ENCODE measurements at places on chromosomes 11 and 22.

- DNase-seq: no peak
These were observed 67.2 kb upstream of the SC5D start for GRCh38 chr11:121225382-121225781.

GRCh38 chr11:47691979-47692378 is 23.2 kb downstream of the AGBL2 start:
- no peak for DNase-seq

DNA sequence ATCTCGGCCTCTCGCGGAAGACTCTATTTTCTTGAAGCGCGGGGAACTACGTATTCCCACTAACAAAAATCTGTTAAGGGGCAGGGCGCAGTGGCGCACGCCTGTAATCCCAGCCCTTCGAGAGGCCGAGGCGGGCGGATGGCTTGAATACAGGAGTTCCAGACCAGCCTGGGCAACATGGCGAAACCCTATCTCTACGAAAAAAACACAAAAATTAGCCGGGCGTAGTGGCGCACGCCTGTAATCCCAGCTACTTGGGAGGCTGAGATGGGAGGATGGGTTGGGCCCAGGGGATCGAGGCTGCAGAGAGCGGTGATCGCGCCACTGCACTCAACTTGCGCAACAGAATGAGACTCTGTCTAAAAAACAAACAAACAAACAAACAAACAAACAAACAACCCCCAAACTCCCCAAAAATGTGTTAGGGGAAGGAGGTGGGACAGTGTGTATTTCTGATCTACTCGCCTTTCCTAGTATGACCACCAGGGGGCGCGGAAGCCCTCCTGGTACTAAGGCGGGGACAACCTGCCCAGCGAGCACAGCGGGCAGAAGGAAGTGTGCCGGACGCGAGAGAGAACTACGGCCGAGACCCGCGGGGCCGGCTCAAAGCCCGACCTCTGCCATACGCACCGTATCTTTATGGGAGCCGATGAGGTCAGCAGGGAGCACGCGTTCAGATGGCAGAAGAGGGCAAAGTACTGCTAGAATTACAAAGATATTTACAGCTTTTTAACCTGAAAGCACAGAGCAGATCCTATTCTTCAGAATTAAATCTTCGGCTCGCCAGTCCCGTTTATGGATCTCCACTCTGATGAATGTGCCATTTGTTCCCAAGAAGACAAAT is 1.3 kb upstream of the STX3 start:
- DNase-seq: peak; percentile 73

GRCh38 chr11:127574478-127574877 is 573.9 kb upstream of the KIRREL3 start:
- no peak for DNase-seq

DNA sequence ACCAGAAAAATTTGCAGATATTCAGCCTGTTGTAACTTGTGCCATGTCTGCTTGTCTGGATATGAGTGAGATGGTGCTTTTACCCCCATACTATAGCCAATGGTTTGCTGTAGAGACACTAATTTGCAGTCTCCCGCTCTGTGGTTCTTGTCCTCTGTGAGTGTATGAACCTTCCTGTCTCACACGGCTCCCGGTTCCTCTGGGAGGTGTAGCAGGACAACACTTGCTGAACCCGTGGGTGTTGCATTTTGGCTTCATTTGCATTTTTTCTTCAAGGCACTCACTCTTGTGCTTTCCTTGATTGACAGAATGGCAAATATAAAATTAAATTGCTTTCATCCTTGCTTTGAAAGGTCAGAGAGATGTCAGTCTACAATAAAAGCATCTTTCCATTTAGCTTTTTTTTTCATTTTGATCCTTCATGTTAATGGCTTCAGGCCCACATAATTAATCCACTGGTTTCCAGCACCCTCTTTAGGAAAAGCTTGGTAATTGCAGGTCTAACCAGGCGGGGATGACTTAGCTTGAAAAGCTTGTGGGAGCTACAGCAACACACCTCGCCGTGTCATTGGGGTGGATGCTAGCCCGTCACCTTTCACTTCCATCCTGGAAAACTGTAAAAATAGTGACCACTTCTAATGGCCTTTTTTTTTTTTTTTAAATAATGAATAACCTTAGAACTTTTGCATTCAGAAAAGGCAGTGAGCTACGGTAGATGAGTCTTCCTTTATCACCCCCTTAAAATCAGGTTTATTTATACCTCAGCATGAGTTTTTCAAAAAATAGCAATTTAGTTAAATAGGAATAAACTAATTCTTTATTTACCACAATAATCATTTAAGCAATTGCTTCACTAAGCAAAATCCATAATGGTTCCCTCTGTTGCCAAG is 27.4 kb upstream of the ST14 start:
- peak; percentile 78 for DNase-seq

DNA sequence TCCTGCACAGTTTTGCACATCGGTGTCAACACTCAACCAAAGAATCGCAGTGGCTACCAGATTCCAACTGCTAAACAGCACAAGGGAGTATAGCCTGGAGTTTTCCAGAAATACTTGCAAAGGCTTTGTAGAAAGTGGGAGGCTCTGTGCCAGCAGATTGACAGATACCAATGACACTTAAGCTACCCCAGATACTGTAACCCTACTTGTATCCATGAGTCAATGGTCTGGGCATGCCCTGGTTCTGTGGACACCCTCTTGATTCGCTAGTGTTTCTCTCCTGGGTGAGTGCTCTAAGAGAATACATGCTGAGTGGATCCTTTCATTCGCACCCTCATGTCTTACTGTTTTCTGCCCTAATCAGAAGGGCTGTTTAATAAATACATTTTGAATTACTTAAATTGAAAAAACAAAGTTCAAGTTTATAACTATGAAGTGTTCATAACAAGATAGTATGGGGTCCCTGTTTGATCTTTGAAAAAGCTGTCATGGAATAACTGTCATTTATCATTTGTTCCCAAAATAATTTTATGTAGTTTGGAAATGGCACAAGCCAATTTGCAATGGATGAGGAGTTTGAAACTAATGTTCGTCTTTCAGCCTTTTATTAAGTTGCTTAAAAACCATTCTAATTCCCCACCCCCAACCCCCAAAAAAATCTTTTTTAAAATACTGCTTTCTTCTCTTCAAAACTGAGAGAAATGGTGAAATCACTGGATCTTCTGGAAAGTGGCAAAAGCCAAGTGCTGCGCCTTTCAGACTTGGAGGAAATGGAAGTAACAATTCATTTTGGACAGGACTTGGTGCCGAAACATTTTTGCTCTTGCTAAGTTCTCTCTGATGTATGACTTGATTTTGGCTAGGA is 600.5 kb upstream of the TENM4 start:
- no peak for DNase-seq

DNA sequence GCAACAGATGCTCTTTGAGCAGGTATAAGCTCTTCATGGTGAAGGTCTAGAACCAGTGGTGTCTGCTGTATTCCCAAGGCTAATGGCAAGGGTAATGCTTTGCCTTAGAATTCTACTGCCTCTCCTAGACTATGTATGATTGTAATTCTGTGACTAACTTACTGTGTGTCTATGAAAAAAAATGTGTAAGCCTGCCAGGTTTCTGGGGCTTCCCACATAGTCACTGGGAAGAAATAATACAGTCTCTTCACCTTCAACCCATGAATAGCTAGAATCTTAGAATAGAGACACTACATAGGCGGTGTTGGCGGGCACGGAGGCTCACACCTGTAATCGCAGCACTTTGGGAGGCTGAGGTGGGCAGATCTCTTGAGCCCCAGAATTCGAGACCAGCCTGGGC is 84.1 kb downstream of the C11orf91 start:
- DNase-seq: no peak

DNA sequence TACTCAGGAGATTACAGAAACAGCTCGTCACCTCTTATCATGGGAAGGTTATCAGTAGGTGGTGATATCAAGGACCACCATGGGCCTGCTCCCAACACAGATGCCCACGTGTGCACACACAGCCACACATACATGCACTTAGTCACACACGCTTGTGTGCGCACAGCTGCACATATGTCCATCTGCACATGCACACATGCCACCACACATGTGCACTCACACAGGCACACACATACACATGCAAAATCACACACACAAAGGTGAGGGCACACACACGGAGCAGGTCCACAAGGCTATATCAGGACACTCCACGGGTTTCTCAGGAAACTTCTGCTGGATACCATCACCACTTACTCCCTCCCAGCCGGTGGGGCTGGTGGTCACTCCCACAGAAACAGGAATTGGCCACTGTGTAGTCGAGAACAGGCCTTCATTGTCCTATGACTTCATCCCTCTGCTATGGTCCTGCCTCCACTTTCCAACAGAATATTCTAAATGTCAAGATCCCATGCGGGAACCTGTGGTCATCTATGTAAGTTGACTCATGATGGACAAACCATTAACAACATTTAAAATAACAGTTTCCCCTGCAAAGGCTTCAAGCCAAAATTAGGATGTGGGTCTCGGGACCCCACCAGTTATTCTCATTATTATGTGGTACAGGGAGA is 2.2 kb downstream of the C11orf24 start:
- DNase-seq: no peak

- DNase-seq: no peak
These were observed 49.3 kb upstream of the IGLL5 start for GRCh38 chr22:22838148-22838786.

GRCh38 chr11:20122131-20122530 is 38.1 kb downstream of the DBX1 start:
- DNase-seq: no peak

DNA sequence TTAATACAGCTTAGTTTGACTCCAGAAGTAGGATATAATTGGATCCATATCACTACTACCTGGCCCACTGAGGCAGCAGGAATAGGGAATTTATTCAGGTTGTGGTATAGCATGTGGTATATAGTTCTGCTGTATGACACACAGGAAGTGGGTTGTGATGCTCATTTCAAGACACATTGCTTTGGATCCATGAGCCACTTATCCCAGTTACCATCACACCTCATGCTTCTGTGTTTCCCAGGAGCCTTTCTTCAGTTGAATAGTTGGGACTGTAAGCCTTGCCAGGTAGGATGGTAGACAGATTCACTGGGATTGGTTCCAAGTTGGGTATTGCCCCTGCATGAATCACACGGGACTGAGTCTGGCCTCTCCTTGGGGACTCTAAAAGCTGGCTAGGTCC is 9.9 kb upstream of the SLC37A2 start:
- DNase-seq: no peak

DNA sequence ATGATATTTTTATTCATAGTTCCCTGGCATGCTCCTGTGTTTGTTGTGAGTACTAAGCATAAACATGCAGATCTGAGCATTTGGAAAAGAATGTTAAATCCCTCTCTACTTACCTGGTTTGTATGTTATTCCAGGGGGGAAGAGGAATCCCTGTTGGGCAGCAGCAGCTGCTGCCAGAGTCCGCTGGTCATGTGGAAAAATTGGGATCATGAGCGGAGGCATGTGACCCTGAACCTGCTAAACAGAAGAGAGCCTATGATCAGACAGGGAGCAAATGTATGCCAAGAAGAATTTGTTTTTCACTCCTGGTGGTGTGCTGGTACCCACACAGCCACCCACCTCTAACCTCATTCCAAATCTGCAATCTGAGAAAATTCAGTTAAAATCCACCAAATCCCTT is 244.7 kb downstream of the SOX6 start:
- DNase-seq: peak; percentile 73

GRCh38 chr22:36507518-36508010 is 724 bp upstream of the FOXRED2 start:
- no peak for DNase-seq

DNA sequence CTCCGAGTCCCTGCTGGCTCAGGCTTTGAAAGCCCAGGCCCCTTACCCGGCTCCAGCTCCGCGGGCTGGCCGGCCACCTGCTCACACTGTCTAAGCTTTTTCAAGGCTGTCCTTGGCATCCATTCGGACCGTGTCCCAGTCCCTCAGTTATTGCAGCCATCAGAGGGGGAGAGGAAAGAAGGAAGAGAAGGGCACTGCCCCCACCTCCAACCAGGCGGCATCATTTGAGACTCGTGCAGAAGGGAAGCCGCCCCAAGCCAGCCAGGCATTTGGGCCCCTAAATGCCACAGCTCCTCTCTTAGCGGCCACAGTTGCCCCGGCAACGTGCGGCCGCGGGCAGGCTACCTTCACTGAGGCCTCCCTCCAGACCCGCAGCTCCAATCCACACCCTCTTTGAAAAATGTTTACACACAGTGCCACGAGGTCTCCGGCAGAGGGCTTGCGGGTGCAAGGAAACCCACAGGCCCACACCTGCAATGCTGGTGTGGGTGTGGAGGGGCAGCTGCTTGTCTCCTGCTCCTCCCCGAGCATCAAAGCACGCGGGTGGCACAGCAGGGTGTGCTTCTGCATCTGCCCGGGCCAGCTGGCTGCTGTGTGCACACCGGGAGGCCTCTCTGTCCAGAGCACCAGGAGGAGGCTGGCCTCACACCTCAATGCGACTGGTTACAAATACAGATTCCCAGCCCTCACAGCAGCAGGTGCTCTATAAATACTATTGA is 124.4 kb downstream of the CTTN start:
- DNase-seq: no peak

GRCh38 chr11:130666781-130667251 is 218.4 kb downstream of the ADAMTS15 start:
- DNase-seq: no peak

GRCh38 chr11:85619499-85619898 is 7.6 kb downstream of the DLG2 start:
- DNase-seq: no peak

DNA sequence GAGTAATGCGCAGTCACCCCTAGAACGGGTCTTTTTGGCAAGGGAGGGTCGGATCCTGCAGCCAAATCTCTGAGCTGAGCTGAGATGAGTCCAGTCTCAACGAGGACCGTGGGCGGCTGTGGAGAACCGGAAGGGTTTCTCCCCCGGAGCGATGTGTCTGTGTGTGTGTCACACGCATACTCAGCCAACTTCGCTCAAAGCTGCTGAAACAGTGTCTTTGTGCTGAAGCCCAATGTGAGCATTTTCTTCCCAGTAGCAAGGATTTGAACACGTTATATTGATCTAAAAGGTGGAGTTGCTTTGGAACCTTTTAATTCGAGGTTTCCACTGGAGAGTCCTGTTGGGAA is 1.4 kb upstream of the CELSR1 start:
- DNase-seq: no peak

DNA sequence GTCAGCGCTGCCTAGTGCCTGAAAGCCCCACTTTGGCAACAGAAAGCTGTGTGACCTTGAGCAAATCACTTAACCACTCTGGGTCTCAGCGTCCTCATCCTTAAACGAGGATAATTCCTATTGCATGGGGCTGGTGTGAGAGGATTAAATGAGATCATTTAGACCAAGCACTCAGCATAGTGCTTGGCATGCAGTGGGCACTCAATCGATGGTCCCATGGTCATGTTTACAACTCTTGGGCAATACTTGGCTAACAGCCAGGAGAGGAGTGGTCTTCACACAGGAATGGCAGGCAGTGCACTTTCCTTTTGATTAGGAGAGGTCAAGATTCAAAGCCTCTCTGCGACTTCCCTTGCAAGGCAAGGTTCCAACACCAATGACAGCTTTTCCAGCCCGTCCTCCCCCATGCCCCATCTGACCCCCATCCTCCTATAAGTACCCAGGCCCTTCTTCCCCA is 14.1 kb downstream of the TNKS1BP1 start:
- peak; percentile 39 for DNase-seq

- DNase-seq: no peak
These were observed 939.7 kb downstream of the DLG2 start for GRCh38 chr11:84687433-84687832.

- no peak for DNase-seq
These were observed 28.7 kb downstream of the TMPRSS6 start for GRCh38 chr22:37080838-37081237.

GRCh38 chr11:34356130-34356529 is 1.7 kb downstream of the ABTB2 start:
- DNase-seq: no peak

All from NCI-H1105 treated with DMSO at 0.1 percent for 48 hours (cell line).